HT-29 (cell line): ENCODE measurements at places on chromosomes 3 and 15. TPM values are rescaled to one million over a fixed set of nuclear protein-coding genes. Genes with fewer than 3 reads are reported as not detected.

TJP1 gene
- 58.8 and 61.6 TPM in 2 replicates for total RNA-seq

TPRG1 gene
- 0.21 TPM in 1 of 2 replicates, not detected in the other for total RNA-seq

DNA sequence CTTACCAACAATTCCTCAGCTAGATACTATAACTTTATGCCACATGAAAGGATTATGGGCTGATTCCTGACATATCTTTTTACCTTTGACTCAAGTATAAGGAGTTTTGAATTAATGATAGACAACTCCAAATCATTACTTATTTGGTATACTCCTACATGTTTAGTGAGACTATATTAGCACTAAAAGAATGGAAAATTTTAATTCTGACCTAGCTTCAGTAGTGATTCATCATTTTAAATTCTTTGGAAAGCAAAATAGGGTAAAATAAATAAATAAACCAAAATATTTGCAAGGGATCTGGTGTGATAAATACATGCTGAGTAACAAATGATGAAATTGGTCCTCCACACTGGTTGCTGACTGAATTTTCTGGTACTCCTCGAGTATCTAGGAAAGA lies 42.3 kb upstream of the VGLL3 start:
- no peak for DNase-seq

GRCh38 chr3:112002096-112002971 lies 3.6 kb downstream of the TAGLN3 start:
- no peak for DNase-seq

DNA sequence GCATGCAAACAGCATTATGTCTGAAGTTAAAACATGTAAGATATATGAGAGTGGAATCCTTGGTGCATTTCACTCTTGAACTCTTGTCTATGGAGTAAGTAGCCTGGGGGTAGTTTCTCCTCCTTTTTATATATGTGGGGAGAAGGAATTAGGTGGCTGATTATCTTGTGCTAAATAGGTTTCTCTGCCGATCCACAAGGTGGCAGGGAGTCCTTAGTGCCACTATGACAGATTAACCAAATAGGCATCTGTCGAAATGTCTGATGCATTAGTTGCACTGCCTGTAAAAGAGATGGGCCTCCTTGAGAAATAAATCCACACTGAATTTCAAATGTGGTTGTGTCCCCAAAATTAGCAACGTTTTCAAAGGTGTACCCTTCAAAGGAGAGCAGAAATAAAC lies 170.1 kb downstream of the CNTN4 start:
- DNase-seq: no peak

GRCh38 chr3:3110749-3111361 lies 681 bp upstream of the IL5RA start:
- no peak for DNase-seq

DNA sequence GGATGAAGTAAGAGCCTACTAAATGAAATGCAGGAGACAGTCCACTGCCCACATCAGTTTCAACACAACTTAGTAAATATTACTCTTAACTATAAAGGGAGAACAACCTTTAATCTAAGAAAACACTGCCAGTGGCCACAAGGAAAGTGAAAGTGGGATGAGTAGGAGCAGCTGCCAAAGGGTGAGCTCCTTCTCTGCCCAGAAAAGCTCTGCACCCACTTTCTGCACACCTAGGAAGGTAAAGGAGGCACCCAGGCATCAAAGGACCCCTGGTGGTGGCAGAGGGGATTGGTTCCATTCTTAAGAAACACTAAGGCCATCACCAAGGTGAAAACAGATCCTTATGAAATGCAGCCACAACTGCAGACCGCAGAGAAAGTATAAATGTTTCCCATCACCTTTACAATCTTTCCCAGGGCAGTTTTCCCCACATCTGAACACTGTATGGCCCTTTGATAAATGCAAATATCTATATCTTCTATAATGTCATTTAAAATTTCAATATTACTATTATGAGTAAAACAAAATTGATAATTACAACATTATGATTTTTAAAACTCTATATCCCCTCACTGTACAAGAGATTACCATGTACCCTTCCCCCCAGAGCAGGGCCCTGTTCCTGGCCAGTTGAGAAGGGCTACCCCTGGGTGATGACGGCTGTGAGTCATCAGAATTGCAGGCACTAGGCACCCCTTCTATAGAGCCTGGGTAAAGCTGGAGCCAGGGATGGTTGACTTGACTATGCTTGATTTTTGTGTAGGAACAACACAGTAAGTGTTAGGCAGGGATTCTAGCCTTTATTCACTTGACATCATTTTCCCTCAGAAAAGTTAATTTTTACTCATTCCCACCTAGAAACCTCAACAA lies 92.0 kb downstream of the SNRK start:
- peak; percentile 60 for DNase-seq

PAK6 gene
- 6.4 and 17.7 TPM in 2 replicates for total RNA-seq

GRCh38 chr3:60337421-60337820 lies 913.8 kb downstream of the FHIT start:
- no peak for DNase-seq

- DNase-seq: no peak
These were observed 6.9 kb downstream of the APH1B start for GRCh38 chr15:63284335-63284734.

GRCh38 chr15:29433050-29433318 lies 163.4 kb upstream of the NSMCE3 start:
- no peak for DNase-seq

- DNase-seq: peak; percentile 93
These were observed 21.8 kb upstream of the ERICH6 start for GRCh38 chr3:150725548-150725947.

PRICKLE2 gene
- under 0.01 and 0.34 TPM in 2 replicates for total RNA-seq

- no peak for DNase-seq
These were observed 67.8 kb upstream of the DCBLD2 start for GRCh38 chr3:98969295-98969694.

DNA sequence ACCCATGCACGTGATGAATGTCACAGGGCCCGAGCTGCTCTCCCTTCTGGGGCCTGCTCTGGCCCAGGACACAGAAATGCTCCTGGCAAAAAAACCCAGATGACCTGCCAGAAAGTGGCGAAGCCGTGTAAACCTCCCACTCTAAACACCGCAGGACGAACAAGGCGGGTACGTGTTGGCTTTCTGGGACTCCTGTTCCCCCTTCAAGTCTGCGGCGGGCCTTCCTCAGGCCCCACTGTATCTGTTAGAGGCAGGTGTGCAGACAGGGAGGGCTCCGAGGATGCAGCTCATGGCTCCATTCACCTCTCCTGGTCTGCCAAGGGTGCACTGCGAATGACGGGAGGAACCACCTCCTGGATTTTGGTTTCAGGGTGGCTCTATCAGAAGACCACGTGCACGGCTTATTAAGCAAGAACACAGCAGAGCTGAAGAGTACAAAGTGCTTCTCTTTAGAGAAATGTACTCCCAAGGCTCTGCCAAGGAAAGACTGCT lies 173.8 kb downstream of the ADAMTS17 start:
- no peak for DNase-seq

DNA sequence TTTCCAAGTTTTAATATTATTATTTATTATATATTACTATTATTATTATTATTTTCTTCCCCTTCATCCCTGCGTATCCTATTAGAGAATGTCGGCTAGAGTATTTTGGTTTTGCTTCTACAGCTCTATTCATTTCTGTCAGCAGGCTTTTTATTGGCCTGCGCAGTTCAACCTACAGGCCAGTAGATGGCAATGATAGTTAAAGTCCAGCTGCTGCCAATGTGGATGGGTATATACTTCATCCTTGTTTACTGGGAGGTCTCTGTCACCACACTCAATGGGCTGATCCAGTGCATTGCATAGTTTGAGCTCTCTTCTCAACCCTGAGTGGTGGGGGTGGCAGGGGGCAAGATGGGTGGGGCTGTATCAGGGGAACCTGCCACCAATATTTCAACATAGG lies 799.8 kb downstream of the NSUN3 start:
- peak; percentile 74 for DNase-seq

- no peak for DNase-seq
These were observed 64.9 kb downstream of the SLC7A14 start for GRCh38 chr3:170520996-170521395.

DNA sequence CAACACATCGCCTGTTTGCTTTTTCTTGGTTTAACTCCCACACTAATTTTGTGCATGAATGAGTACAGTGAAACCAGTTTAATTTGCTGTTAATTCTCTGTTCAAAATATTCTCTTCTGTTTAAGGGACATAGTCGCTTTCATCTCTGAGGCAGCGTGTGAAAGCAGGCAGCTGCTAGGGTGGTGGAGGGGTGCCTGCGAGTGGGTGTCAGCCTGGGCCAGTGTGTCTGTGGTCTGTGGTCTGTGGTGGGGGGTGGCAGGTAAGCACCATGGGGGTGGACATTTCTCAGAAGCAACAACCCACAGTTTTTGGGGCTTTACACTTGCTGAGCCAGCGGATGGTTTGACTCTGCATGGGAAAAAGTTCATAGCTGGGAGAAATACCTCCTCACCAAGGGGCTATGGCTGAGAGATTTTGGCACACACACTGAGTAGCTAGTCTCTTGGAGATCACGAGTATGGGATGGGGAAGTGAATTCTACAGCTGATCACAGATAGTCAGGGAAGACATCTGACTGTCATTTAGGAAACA lies 109.2 kb downstream of the EPHB1 start:
- DNase-seq: no peak

DNA sequence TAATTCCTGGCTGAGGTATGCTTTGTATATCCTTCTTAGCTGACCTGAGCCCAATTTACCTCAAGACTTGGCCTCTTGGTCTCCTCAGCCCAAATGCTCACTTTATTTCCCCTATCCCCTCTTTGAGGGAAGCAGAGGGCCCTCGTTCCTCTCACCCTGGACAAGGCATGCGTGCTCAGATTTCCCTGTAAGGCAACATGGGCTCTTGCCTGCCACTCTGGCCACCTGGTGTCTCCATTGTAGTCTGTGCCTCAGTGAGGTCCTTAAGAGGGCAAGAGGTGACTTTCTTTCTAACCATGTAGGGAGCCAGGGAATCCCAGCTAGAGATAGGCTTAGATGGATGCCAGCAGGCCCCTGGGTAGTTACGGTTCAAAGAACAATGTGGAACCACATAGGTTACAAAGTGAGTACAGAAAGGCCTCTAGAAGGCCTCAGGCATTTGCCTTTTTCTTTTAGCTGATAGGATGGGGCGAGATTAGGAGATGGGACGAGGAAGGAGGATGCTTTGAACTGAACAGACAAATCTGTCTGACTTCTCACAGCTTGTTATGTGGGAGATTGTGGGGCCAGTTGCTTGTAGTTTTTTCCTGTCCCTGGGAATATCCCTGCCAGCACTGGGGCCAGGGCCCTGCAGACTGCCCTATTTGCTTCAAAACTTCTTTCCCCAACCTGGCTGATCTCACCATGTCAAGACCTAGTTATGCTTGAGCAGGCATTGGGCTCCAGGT lies 1.1 kb upstream of the INTS14 start:
- DNase-seq: peak; percentile 6

DNA sequence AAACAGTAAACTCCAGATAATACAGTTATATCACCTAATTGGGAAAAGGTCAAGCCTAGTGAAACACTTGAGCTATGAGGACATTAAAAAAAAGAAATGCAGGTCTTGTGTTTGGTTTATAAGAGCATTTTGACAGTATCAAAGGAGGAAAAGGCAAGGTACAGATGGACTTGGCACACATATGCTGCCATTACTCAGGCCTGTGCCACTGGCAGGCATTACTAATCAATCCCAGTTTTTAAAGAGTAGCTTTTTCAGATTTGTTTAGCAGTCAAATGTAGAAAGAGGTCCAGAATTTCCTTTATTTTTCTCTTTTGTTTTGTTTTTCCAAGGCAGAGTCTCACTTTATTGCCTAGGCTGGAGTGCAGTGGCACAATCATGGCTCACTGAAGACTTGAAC lies 38.9 kb downstream of the MDFIC2 start:
- DNase-seq: no peak

MYL3 gene
- total RNA-seq: not detected in 2 replicates

- no peak for DNase-seq
These were observed 45.6 kb upstream of the STRIT1 start for GRCh38 chr3:155339052-155339451.

FMN1 gene
- total RNA-seq: 9.4 and 11.5 TPM in 2 replicates

DNA sequence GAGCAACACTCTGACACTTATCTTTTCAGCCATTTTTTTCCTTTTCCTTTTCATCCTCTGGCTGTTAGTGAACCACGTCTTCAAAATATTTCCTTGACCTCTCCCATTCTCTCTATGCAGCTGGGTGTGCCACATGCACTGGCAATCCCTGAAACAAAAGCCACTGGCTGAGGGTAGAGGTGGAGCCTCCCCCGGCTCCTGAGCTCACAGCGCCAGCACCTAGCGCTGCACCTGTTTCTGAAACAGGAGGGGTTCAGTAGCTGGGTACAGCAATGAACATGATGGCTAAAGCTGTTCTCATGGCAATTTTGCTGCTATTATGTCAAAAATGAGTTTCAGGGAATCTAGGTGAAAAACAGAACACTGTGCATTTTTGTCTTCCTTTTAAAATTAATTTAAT lies 314.7 kb upstream of the ATP10A start:
- no peak for DNase-seq

PLCB2 gene
- total RNA-seq: 0.38 and 0.91 TPM in 2 replicates

COL7A1 gene
- total RNA-seq: 0.10 and 0.31 TPM in 2 replicates

DNA sequence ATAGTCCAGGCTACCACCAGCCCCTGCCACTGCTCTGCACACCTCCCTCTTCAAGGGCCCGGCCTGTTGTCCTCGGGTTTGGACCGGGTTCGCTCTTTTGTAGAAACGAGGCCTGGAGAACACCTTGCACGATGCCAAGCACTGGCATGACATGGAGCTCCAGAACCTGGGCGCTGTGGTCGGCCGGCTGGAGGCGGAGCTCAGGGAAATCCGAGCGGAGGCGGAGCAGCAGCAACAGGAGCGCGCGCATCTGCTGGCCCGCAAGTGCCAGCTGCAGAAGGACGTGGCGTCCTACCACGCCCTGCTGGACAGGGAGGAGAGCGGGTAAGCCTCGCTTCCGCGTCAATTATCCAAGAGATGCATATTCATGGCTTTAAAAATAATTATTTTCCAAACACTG lies 72.4 kb downstream of the BFSP2 start:
- DNase-seq: peak; percentile 41

GOLGA8J gene
- not detected in 2 replicates for total RNA-seq

GRCh38 chr3:70728311-70728710 lies 415.9 kb upstream of the MDFIC2 start:
- no peak for DNase-seq

C3orf22 gene
- not detected in 2 replicates for total RNA-seq

DNA sequence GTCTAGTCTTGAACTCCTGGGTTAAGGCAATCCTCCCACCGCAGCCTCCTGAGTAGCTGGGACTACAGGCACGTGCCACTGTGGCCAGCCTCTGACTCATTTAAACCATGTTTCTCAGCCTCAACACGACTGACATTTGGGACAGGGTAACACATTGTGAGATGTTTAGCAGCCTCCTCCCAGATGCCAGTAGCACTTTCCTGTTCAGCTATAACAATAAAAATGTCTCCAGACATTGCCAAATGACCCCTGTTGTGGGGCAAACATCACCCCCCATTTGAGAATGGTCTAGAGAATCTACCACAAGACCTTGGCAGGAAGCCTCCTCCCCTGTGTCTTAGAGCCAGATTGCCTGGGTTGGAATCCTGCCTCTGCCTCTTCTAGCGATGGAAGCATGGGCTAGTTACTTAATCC lies 8.4 kb downstream of the TMEM40 start:
- no peak for DNase-seq

CORO2B gene
- total RNA-seq: not detected in 2 replicates

EXD1 gene
- not detected in 2 replicates for total RNA-seq

GRCh38 chr15:69568173-69569009 lies 115.8 kb downstream of the RPLP1 start:
- no peak for DNase-seq
